ENCODE measurements at places on chromosomes 7 and 10.

- DNase-seq, result no peak
Observed at GRCh38 chr7:102277901-102278300, 8.8 kb upstream of the SH2B2 start.

DNA sequence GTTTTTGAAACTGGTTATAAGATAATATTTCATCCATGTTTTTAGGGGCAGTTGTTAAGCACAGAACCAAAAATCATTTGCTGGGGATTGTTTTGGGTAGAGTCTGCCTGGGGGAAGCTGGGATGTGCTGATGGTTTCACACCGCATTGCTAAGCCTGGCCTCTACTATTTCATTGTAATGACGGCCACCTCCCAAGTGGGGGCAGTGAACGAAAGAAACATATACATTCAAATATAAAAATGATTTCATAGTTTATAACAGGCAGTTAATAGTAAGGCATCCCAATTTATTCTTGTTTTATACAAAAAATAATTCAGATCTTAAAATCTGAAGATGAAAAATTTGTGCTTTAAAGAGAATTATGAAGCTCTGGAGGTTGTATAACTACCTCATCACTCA lies 750.8 kb downstream of the REEP3 start:
- no peak for DNase-seq

DNA sequence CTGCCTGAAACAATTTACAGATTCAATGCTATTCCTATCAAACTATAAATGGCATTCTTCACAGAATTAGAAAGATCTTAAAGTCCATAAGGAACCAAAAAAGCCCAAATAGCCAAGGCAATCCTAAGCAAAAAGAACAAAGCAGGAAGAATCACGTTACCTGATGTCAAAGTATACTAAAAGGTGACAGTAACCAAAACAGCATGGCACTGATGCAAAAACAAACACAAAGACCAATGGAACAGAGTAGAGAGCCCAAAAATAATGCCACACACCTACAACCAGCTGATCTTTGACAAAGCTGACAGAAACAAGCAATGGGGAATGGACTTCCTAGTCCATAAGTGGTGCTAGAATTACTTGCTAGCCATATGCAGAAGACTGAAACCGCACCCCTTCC lies 166.0 kb downstream of the KMT2E start:
- no peak for DNase-seq

DNA sequence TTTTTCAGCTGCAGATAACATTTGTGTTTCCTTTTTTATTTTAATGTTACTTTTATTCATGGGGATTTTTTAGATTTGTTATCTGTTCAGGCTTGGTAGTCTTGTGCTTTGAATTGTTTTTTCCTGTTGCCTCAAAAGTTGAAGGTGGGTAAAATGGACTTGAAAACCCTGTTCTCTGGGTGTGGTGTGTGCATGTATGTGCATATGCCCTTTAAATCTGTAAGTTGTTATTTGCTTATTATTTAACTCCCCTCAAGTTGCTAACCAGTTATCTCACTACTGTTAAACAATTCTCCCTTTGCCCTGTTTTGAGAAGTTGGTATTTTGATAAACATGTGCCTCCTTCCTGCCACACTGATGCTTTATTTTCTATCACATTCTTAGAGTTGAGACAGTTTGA lies 30.6 kb downstream of the TSPAN14 start:
- DNase-seq, result no peak

GRCh38 chr10:90935581-90936275 lies 14.8 kb upstream of the ANKRD1 start:
- no peak for DNase-seq

GRCh38 chr10:86294346-86295265 lies 72.0 kb downstream of the GRID1 start:
- DNase-seq, result no peak

DNA sequence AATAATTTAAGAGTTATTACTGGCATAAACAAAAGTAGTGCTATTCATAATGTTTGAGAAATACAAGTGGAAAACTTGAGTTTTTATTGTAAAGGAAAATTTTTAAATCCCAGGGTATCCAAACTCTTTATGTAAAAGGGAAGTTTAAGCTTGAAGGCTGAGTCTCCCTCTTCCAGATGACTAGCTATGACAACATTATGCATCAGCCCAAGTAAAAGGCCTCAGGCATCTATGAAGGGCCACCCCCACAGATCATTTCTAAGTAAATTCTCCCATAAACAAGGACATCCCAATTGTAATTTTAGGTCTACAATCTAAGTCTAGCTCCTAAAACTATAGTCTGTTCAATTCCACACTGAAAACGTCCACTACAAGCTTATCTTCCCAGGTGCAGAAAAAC lies 166.2 kb upstream of the STEAP1 start:
- DNase-seq, result no peak

DNA sequence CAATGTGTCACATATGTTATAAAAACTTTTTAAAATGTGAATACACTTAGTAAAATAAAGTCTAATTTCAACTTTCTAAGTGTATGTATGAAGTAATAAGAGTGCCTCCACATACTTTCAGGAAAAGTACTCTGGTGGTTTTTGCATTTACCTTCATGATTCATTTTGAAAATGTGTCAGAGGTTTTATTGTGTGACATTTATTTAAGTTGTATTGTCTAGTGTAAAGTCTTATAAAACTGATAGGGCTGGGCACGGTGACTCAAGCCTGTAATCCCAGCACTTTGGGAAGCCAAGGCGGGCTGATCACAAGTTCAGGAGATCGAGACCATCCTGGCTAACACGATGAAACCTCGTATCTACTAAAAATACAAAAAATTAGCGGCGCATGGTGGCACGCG lies 226.5 kb downstream of the ITGB1 start:
- DNase-seq, result no peak

- DNase-seq, result no peak
Observed at GRCh38 chr7:91128683-91129348, 135.4 kb upstream of the FZD1 start.

- DNase-seq, result no peak
Observed at GRCh38 chr7:50664461-50664922, 99.3 kb upstream of the DDC start.

All from heart right ventricle (tissue), 16 donors.